ENCODE measurements at places on chromosomes 7 and 10.

- no peak for DNase-seq
Measured at GRCh38 chr7:112357136-112357535, 93.1 kb upstream of the IFRD1 start.

GRCh38 chr10:31723106-31723750 is 205.4 kb downstream of the ARHGAP12 start:
- DNase-seq, result no peak

DNA sequence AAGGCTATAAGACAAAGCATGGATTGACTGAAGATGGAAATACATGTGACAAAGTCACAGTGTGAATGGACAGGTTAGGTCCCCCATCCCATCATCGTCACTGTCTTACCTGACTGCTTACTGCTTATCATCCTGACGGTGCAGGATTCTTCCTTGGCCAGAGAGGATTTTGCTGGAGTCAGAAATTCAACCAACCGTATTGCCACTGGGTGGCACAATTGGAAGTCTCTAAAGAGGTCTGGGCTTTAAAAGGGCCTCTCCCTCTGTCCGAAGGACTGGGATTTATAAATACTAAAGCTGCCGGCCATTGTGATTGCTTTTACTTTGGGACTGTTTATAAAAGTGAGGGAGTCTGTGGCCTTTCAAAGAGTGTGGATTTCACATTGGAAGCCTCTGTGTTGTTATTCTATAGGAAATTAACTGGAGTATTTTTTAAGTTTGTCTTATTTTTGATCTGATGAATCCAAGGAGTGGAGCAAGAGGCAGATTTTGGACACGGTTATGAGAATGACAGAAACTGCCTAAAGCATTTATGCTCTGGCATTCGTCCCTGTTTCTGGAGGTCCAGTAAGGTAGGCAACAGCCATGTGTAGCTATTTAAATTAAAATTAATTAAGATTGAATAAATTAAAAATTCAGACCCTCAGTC is 113.3 kb upstream of the CREB5 start:
- peak; percentile 66 for DNase-seq

DNA sequence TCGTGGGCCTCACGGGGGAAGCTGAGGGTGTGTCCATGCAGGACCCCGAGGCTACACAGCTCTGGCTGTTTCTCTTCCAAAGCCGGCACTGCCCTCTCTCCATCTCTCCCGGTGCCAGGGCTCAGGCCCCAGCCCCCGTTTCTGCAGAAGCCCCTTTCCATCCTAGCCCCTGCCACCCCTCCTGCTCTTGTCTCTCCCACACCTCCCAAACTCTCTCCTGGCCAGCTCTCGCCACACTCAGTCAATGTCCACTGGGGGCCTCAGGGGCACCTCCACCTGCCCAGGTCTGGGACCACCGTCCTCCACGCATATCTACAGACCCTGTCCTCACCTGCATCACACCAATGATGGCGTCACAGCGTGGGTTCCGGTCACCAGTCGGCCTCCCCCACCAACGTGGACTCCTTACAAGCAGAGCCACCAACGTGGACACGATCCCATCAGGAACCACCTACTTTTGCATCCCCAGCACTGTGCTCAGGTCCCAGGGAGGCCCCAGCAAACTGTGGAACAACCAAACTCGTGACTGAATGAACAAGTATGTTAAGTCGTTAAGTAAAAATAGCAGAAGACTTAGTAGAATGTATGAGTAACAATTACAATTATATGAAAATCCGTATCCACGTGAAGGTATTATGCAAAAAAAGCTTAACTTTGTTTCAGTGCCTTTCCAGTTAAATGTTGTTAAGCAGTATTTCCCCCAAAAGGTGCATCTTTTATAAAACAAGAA is 38.4 kb downstream of the DIP2C start:
- DNase-seq, result no peak

GRCh38 chr10:56258378-56258777 is 102.7 kb downstream of the ZWINT start:
- no peak for DNase-seq

GRCh38 chr7:82211333-82211732 is 232.2 kb downstream of the CACNA2D1 start:
- DNase-seq, result no peak
